ENCODE measurements at places on chromosomes 11 and 22.

GRCh38 chr22:42367980-42368378, 64.2 kb downstream of the NFAM1 start:
- no peak for DNase-seq

DNA sequence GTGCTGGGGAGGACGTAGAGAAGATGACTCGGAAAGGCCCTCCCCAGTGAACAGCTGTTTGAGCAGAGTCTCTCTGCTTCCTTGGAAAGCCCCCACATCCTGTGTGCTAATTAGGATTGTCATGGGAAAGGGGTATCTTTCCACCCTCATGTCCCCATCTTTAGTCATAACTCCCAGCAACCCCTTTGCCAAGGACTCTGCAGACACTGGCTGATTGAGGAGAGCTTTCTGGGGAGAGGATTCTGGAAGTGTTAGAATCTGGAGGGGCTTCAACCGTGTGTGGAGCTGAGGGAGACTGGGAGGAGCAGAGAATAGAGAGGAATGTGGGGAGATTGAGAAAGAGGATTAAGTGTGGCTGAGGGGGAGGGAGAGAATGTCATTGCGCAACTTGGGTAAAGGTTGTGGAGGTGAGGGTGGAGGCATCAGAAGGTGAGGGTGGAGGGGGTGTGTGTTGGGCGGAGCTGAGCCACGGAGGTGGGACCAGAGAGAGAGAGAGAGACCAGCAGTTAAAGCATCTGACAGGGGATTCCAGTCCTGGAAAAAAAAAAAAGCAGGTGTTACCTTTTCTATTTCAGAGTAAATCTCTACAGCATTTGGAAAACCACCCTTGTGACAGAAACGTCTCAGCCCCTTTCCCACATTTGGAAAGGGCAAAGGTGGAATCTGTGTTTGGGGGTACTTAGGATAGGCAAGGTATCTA, 2.2 kb downstream of the DTX4 start:
- no peak for DNase-seq

DNA sequence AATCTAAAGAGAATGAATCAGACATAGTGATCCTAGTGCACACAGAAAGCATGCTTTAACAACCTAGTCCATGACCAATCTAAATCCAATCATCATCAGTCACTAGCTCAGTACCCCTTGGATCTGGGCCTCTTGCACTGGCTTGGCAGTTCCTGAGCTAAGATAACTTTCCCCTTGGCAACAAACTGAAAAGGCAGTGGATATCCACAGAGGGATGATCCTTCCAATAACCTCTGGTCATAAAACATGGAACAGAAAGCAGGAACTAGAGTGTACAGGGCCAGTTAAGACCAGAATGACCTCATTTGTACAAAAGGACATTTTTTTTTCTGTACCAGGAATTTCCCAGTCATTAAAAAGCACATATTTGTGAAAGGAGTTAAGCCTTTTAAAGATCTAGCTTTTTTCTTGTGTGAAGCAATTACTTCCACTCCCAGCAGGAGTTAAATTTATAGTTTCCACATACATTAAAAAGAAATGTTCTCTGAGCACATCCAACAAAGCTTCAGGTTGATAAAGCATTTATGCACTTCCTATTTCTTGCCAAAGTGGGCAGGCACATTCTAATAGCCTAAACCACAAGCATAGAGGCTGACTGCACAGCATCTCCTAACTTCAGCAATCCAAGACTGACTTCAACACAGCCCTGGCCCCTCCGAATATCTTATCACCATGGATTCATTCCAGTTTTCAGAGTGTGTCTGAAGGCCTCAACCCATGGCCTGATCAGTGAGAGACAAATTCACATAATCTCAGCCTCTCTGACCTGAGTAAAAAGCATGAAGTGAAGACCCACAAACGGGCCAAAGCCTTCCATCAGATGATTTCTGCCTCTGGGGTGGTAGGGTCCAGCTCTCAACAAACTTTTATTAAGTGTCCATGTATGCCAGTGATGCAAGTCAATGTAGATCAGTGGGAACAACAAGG, 29.9 kb downstream of the GUCY1A2 start:
- peak; percentile 76 for DNase-seq

DNA sequence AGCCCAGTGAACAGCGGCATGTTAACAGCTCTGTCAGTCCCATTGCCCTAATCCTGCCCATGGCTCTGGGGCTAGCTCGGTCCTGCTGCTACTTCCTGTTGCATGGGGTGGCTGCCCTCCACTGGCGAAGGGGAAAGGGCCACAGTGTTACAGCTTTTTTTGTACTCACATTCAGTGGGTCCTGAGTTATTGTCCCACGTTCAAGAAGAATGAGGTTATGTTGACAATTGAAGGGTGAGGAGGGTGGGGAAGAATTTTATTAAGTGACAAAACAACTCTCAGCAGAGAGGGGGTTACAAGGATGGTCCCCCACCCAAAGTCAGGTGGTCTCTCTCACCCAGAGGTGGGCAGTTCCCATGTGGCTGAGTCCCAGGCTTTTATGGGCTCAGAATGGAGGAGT, 17.7 kb upstream of the MS4A7 start:
- DNase-seq = no peak

- no peak for DNase-seq
These were observed 40.9 kb upstream of the MYEOV start for GRCh38 chr11:69253028-69253427.

All from skin of body (tissue), 3 donors.